ENCODE measurements at places on chromosomes 6 and 20.

- DNase-seq, result peak; percentile 21
These were observed 3.7 kb downstream of the GRIK2 start for GRCh38 chr6:101397199-101397598.

- no peak for DNase-seq
These were observed 25.4 kb upstream of the NOP56 start for GRCh38 chr20:2626853-2627541.

DNA sequence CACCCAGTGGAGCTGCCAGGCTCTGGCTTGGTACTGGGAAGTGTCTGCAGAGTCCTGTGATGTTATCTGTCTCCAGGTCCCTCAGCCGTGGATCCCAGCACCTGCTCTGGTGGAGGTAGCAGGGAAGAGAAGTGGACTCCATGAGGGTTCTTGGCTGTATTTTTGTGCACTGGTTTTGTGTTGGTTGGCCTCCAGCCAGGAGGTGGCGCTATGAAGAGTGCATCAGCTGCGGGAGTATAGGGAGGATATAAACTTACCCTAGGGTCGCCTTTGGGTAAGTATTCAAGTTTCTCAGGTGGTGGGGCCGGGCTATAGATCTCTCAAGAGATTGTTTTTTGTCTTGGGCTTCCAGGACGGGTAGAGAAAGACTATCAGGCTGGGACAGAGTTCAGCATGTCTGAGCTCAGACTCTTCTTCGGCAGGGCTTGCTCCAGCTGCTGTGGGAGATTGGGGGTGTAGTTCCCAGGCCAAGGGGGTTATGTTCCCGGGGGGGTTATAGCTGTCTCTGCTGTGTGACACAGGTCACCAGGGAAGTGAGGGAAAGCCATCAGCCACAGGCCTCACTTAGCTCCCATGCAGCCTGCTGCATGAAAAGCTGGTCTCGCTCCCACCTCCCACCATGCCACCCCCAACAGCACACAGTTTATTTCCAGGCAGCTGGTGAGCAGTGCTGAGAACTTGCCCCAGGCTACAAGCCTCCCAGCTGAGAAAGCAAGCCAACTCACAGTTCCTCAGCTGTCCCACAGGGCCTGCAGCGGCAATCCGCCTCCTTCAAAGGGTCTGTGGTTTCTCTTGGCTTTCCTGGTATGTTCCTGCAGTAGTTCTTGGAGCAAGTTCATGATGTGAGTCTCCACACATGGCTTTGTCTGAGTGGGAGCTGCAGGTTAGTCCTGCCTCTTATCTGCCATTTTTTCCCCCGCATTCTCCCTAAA lies 115.7 kb downstream of the AIG1 start:
- DNase-seq, result no peak

GRCh38 chr6:125839879-125840278 lies 49.1 kb downstream of the NCOA7 start:
- no peak for DNase-seq

DNA sequence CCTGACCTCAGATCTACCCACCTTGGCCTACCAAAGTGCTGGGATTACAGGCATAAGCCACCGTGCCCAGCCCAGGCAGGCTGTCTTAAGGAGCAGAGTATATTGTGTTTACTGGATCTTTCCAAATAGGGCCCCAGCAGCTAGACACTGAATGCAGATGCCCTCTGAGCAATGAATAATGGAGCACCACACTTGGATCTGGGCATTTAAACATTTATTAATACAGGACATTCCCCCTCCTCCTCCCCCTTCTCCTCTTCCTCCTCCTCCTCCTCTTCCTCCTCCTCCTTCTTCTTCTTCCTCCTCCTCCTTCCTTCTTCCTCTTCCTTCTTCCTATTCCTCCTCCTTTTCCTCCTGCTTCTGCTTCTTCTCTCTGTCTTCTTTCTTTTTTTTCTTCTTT lies 34.2 kb downstream of the CD83 start:
- no peak for DNase-seq

- DNase-seq, result no peak
These were observed 16.9 kb downstream of the UCKL1 start for GRCh38 chr20:63939061-63939935.

- no peak for DNase-seq
These were observed 7.2 kb upstream of the THEMIS start for GRCh38 chr6:127907960-127908640.

DNA sequence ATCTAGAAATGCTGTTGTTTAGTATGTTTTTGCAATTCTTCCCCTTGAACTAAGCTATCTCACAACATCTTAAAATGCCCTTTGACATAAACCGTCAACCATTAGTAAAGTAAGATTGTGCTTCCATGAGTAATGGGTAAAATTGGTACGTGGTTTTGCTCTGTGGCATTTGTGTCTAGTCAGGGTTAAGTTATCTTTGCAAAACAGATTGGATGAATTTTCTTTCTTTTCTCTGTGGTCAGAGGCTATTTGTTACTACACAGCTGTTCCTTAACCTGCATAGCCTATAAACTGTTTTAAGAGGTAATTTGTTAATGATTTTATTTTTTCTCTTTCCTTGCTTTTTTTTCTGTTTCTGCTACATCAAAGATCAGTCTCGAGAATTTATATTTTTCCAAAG lies 75.4 kb downstream of the RPP40 start:
- peak; percentile 92 for DNase-seq

- no peak for DNase-seq
These were observed 51.3 kb downstream of the RNASET2 start for GRCh38 chr6:166905013-166905412.

DNA sequence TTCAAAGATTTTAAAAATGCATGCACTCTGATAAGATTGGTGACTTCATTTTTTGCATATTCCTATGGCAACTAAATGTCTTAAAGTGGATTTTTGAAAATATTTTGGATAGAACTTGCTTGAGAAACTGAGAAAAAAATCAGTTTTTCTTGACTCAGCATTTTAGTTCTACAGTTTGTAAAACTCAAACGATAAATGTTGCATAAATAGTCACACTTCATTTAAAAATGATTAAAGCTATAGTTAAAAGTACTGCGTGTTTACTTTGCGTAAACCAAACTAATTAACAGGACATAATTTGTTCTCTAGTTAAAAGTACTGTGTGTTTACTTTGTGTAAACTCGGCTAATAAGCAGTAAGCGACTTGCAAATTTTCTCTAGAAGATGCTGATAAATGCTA lies 28.3 kb upstream of the MEI4 start:
- no peak for DNase-seq

DNA sequence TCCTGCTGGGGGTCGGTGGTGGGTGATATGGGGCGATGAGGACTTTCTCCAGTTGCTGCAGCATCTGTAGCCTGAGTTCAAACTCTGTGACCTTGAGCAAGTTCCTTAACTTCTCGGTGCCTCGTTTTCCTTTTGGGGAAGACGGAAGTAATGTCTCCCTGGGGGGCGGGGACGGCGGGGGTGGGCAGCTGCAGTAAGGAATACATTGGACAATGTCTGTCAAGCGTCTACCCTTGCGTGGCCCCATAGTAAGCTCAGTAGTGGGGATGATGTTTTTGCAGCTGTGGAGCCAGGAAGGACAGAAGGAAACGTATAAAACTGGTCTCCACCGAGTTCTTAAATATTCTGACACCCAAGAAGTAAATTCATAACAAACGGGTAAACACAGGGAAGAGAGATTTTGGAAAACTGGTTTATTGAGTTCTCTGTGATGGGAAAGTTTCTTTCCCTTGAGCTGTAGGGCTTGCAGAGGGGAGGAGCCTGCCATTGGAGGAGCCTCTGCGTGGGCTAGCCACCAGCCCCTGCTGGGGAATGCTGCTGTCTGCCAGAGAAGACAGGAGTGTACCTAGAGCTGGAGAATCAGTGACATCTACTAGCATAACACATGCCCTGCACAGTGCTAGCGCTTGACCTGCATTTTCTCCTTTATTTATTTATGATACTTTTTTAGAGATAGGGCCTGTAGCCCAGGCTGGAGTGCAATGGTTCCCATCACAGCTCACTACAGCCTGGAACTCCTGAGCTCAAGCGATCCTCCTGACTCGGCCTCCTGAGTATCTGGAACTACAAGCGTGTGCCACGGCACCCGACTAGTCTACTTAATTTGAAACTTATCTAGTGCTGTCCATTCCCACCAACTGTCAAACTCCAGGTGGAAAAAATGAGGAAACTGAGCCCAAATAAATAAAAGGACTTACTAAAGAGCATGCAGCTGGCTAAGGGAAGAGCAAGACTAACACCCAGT lies 1.2 kb upstream of the ACSS1 start:
- DNase-seq, result peak; percentile 59

DNA sequence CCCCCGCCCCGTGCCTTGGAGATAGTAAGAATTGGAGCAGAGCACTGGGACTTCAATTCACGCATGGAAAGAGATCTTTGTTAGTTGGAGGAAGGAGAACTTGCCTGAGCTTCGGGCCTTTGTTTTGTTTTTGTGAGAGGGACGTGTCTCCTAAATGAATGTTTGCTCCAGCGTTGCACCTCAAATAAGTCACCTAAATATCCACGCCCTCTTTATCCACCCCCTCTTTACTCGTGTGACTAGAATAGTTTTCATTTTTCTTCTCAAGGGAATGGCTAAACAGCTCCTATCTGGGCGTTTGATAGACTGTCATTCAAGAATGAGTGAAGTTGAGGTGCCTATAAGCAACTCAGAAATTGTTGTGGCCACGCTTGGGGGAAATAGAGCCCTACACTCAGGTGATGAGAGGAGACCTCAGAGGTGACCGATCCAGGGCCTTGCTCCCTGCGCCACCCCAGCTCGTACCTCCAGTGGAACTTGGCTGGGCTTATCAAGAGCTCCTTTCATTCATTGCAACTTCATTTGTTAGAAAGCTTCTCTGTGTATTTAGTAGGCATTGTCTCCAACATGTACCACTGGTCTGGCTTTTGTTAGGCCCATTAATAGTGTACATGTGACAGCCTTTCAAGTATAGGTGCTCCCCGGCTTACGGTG lies 861 bp downstream of the PCMTD2 start:
- peak; percentile 23 for DNase-seq

- no peak for DNase-seq
These were observed 21.2 kb upstream of the PCMTD2 start for GRCh38 chr20:64234291-64234791.

- no peak for DNase-seq
These were observed 23.3 kb downstream of the NRSN1 start for GRCh38 chr6:24149296-24149695.

- no peak for DNase-seq
These were observed 125.1 kb upstream of the BTBD3 start for GRCh38 chr20:11792568-11792953.

DNA sequence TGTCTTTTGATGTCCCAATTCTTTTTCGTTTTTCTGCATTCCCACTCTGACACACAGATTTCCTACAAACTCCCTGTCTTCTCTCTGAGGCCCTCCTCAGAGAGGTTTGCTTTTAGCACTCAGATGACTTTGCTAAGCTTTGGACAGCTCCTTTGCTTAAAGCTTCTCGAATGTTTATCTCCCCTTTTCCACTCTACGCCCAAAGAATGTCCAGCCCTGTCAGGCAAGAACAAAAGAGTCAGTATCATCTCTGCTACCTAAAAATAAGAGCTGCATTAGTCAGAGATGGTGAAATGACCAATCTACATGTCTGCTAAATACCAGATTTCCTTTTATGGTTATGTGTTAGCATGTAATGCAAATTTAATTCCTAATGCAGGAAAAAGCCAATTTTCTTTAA lies 56.8 kb downstream of the PREP start:
- DNase-seq, result no peak

DNA sequence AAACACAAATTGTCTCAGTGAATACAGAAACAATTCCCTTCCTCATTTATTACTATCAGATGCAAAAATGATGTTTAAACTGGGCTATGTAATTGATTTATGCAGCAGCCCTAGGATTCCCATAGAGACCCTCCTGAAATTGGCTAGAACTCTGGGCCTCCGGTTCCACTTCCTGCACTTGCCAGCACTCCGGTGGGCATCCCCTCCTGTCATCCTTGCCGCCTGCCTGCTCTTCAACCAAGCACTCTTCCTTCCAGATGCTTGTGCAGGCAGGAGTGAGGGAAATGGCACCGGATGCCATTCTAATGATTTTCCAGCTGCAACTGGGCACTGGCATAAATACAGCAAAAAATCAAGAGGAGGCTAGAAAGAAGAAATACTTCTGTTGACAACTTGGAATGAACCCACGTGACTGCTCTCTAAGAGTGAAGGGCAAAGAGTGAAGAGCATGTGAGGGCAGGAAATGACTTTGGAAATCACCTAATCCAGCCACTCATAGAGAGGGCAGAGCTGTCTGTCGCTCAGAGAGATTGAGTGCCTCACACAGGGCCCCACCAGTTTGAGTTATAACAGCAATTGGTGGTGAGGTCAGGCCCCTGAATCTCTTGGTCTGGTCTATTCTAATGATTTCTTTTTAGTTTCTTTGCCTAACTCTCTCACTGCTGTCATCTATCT lies 3.7 kb upstream of the NEDD9 start:
- no peak for DNase-seq

GRCh38 chr20:13226367-13226766 lies 5.3 kb downstream of the ISM1 start:
- no peak for DNase-seq

DNA sequence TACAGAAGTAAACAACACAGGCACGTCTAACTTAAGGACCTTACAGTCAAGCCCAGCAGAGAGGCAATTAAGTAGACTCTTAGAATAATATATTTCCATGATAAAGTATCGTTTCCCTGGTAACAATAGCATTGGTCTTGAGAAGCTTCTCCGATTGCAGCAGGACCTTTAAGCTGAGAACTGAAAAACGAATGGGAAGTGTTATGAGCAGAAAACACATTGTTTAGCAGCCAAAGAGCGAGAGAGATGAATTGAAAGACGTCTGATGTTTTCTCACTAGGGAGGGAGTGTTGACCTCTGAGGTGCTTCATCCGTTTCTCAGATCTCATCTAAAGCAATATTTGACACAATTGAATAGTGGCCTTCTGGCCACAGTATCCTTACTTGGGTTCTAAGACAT lies 855 bp downstream of the BYSL start:
- DNase-seq, result no peak

DNA sequence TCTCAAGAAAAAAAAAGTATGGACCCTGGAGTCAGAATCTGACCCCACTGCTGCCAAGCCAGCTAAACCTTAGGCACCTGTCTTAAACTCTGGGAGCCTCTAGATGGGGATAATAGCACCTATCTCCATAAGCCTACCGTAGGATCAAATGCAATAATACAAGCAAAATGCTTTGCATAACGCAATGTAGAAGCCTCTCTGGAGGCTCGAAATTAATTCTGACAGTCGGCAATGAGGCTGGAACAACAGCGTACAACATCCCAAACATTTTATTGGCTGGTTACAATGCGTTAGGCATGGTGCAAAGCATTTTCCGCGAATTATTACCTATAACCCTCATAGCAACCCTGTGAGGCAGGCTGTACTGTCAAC lies 521 bp downstream of the CDK5RAP1 start:
- peak; percentile 64 for DNase-seq

DNA sequence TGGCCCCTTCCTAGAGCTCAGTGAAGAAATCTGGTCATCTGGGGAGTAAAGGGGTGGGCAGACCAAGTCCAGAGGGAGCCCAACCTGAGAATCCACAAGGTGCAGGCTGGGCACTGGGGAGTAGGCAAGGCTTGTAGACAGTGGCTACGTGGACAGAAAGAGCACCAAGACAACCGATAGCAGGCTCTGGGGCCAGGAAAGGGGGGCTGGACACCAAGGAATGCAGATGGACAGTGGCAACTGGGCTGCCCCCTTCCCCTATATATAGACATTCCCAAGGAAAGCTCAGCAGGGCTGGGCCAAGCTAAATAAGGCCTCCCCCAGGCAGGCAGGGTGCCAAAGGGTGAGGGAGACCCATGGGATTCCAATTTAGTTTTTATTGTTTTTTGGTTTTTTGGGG lies 1.5 kb upstream of the TNNC2 start:
- no peak for DNase-seq
